Non-pigmented ciliary epithelial cell (primary cell): ENCODE measurements at places on chromosomes 6 and 20.

- DNase-seq, result no peak
Measured at GRCh38 chr6:40183902-40184301, 249.6 kb upstream of the MOCS1 start.

DNA sequence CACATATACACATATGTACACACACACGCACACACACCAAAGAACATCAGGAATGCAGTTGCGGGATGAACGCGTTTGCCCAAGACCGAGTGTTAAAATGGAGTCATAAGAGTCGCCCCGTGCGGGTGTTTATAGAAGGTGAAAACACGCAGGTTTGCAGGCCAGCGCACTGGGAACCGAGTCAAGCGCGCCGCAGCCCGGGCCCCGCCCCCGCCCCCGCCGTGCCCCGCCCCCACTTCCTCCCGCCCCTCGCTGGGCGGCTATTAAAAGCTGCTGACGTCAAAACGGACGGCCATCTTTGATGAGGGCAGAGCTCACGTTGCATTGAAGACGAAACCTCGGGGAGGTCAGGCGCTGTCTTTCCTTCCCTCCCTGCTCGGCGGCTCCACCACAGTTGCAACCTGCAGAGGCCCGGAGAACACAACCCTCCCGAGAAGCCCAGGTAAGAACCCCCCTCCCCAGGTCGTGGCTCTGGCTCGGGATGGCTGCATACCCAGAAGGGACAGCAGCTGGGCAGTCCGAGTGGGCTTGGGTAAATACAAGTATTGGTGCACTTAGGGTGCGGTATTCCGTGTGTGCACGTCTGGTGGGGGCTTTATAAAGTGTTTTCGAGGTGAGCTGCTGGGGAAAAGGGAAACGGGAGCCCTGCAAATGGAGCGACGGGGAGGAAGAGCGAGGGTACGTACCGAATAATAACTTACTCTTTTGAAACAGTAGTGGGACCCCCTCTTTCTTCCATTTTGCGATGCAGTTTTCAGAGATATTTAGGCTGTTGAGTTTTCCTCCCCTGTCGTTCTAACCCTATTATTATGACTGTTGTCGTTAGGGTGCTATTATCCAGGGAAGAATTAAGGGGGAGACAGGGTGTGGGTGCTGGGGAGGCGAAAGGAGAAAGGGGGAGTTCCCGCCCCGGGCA, at the start of gene SNAP25:
SNAP25 (plus strand) TSS at position 295 of the 916 bp plus-strand sequence. CDS start 56,662 bp downstream, outside the sequence.
- no peak for DNase-seq

GRCh38 chr20:41232973-41233926, 84.3 kb downstream of the ZHX3 start:
- peak; percentile 84 for DNase-seq

DNA sequence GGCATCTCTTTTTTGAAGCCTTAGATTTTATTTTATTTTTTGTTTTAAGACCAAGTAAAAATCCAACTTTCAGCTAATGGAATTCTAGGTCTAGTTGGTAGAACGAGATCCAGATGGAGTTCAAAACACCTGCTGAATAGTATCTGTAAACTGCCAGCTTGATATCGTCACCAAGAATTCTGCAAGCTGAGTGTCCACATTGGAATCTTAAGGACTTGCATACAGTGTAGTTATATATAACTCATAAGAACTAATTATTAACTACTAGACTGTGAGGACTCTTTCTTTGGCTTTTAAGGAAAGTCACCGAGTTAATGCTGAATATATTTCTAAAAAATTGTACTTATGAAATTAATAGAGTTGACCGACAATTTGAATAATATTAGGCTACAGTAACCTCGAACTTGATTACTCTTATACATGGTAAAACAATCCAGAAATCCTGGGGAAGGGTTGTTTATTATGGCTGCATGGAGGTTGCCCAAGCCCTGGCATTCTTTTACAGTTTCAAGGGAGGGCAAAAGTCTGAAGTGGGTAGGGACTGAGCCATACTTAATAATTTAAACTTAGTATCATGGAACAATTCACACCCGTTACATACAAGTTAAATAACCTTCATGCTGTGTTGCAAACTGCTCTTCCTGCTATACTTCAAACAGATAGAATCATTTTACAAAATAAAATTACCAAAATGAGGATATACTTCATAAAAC, 553.9 kb downstream of the PTPRT start:
- no peak for DNase-seq

DNA sequence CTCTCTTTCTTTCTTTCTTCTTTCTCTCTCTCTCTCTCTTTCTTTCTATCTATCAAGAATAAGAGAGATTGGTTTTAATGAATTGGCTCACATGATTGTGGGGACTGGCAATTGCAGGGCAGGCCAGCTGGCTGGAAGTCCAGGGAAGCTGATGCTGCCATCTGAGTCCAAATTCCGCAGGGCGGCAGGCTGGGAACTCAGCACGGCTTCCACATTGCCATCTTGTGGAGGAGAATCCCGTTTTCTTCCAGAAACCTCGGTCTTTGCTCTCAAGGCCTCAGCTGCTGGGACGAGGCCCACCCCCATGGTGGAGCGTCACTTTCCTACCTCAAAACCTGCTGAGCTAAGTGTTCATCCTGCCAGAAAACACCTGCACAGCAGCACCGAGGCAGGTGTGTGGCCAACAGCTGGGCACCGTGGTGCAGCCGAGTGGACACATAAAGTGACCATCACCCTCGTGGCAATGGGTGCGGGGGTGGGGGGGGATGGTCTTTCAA, 58.8 kb upstream of the SLCO4A1 start:
- DNase-seq, result no peak

- no peak for DNase-seq
Measured at GRCh38 chr6:127762284-127762683, 138.6 kb downstream of the THEMIS start.

- DNase-seq, result no peak
Measured at GRCh38 chr6:49555951-49556350, 5.5 kb downstream of the C6orf141 start.

GRCh38 chr6:387293-387741, 4.2 kb upstream of the IRF4 start:
- no peak for DNase-seq

DNA sequence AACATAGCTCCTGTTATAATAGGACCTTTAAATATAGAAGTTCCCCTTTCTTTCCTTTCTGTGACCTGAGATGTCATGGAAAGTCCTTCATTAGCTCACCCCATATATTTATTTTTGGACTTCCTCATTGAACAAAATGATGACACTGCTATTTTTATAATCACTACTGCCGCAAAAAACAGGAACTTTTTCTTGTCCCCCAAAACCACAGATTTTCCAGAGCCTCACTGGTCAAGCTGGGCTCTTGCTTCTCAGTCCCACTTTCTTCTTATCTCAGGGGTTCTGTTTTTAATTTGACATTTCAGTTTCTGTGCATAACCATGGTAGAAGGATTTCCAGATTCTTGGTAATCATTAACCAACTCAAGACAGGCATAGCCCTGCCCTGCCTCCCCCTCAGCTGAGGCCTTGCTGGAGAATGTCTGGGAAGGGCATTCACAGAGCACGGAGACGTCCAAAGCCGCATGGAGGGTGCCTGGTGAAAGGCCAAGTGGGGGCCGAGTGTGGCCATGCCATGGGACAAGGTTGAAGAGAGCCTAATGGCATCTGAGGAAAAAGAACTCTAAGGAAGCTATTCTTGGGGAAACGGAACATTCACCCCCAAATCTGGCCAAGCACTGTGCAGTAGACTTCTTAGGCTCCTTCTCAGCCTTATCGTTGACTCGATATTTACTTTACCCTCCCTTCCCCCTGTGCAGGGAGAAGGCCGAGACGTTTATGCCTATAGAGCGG, 73.7 kb downstream of the EDN1 start:
- DNase-seq, result no peak

GRCh38 chr20:35511814-35512420, 17.5 kb downstream of the C20orf173 start:
- DNase-seq, result no peak

DNA sequence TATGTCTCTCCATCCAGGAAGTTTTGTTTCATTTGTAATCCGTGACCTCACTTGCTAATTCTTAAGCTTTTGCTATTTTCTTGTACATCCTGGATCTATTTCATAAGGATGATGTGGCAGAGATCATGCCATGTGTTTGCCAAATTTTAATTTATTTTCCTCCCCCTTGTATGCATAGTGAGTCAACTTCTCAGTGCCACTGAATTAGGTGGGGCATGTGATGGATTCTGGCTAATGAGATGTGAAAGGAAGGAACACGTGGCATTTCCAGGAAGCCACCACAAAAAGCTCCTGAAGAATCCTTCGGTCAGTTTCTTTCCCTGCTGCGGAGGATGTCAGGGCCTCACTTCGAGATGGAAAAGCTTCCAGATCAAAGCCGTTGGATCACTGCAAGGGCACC, 86.2 kb upstream of the PRL start:
- no peak for DNase-seq

GRCh38 chr20:45235995-45236394, 14.8 kb downstream of the SEMG2 start:
- DNase-seq, result no peak

- peak; percentile 55 for DNase-seq
Measured at GRCh38 chr6:84867521-84867920, 103.1 kb upstream of the TBX18 start.

DNA sequence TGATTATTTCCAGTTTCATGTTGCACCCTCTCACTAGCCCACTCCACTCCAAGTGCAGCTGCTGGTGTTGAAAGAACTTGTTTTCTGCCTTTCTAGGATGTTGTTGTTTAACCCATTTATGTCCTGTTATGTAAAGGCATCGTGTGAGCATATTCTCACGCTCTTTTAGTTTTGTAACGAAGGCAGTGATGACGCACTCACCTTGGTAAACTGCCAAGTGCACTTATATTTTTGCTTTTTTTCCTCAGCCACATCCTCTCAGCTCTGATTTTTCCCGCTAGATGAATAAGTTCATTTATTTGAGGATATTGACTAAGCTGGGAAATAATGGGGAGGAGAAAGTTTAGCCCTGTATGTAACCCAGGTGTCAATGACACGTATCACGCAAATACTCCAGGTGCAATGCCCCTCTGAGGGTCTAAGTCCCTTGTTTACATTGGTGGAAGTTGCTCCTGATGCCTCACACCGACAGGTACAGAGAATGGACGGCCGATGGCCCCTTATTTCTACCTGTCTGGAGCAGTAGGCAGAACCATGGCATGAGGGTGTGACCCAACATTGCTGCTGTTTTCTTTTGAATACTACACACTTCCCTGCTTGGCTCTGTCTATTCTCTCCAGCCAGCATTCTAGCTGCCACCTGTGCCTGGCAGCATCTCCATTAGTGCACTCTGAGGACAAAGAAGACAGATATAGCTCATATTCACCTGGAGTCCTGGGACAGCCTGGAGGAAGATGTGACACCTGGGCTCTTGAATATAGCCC, 132.7 kb upstream of the SLC24A3 start:
- no peak for DNase-seq

- DNase-seq, result no peak
Measured at GRCh38 chr6:159033160-159034049, 11.4 kb downstream of the TAGAP start.

DNA sequence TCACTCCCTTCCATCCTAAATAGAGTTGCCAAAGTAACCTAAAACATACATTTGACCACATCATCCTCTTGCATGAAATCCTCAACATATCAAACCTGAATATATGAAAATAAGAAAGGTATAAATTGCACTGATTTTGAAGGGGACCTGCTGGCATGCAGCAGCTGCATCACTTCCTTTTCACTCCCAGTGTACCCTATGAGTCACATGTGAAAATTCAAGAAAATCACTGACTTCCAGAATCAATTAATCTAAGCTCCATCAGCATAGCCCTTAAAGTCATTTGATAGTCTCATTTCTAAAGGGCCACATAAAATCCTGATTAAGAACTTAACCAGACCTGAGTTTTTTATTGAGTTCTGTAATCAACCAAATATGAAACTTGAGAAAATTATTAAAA, 24.3 kb downstream of the SNX14 start:
- no peak for DNase-seq

GRCh38 chr6:125944896-125945295, 11.7 kb upstream of the HINT3 start:
- DNase-seq, result no peak

- DNase-seq, result peak; percentile 28
Measured at GRCh38 chr6:44430326-44430725, 42.8 kb downstream of the CDC5L start.

- no peak for DNase-seq
Measured at GRCh38 chr6:168407842-168408241, 33.1 kb upstream of the SMOC2 start.

- no peak for DNase-seq
Measured at GRCh38 chr6:99233219-99233618, 116.3 kb downstream of the FAXC start.

DNA sequence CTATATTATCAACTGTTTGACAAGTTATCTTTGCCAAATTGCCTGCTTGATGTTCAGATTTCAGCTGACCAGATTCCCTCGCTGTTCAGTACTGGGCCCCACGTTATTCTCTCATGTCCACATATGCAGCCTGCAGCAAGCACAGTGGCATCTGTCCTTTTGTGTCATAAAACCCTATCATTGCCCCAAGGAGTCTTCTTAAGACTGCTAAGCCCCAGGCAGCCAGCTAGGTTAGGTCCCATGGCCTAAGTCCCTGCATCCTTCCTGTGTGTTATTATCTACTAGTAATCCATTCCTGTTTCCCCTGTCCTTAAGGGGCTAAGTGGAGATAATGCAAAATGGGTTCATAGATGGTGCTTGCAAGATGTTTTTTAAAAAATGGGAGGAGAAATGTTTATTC, 7.2 kb downstream of the KDM1B start:
- no peak for DNase-seq

- no peak for DNase-seq
Measured at GRCh38 chr6:108955329-108955949, 107.2 kb downstream of the ARMC2 start.

DNA sequence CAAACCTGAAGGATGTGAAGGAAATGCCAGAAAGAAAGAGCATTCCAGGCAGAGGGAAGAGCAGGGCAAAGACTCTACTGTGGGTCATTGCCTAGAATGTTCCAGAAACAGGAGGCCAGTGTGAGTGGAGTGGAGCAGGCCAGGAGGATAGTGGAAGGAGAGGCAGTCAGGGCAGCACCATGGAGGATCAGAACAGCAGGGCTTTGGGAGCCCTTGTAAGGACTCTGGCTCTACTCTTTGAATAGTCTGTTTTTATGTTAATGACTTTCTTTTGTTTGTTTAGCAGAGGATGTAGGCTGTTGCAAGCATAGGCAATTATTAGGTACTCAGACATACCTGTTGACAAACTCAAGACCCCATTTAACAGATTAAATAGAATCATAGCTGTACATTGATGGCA, 23.6 kb upstream of the FBXL4 start:
- DNase-seq, result no peak

- peak; percentile 49 for DNase-seq
Measured at GRCh38 chr6:129575378-129576118, 134.4 kb downstream of the ARHGAP18 start.

DNA sequence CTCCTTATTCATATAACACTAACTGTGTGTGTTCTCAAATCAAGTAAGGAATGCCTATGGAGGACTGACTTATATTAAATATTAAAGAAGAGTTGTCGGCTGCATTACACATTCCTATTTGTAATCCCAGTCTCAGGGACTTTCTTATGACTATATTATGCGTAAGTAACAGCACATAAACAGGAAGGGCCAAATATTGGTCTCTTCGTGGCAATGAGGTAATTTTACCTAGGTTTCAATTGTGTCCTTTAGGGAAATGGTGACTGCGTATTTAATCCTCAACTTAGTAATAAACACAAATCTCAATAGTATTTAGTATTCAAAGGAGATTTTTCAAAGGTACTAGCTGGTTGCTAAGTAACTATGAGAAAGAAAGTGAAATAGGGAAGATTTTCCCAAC, 22.8 kb upstream of the EPM2A start:
- no peak for DNase-seq
